CD4-positive, alpha-beta memory T cell (primary cell): ENCODE measurements at places on chromosomes 7 and 10. TPM values are rescaled to one million over a fixed set of nuclear protein-coding genes. Genes with fewer than 3 reads are reported as not detected.
A peak's percentile ranks its signal among the peaks of the same experiment; 100 is the strongest.

GRCh38 chr7:137816696-137817320 lies 30.0 kb downstream of the DGKI start:
- no peak for DNase-seq

DNA sequence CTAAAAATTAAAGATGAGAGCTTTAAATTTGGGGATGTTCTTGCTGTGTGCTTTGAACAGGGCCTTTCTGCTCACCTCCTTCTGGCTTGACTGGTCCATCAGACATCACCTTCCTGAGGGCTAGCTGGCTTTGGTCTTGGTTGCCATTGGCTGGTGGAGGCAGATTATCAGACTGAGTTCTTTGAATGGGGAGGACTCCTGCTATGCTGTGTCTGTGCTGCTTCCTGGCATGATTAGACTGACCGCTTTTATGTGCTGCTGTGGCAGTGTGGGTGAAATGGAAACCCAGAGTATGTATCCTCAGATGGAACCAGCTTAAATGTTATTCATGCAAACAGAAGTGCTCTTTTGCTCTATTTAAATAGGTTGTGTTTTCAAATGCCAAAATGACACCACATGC lies 341.6 kb downstream of the PCLO start:
- DNase-seq: no peak

GRCh38 chr10:102003541-102003940 lies 52.4 kb downstream of the ARMH3 start:
- no peak for DNase-seq

- peak; percentile 13 for DNase-seq
Observed at GRCh38 chr10:31929261-31930022, 811 bp upstream of the ARHGAP12 start.

Gene EPHB6
- total RNA-seq: 48.4 TPM

Gene ZNF804B
- not detected for total RNA-seq

Gene OAT
- total RNA-seq: 34.8 TPM
